ENCODE measurements at places on chromosomes 12 and 14. TPM values are rescaled to one million over a fixed set of nuclear protein-coding genes. Genes with fewer than 3 reads are reported as not detected.

GRCh38 chr12:52217223-52217622, 15.8 kb upstream of the KRT7 start:
- peak; percentile 60 for ATAC-seq

PZP gene
- not detected for total RNA-seq

SPTB gene
- total RNA-seq = 0.08 TPM

- peak; percentile 25 for ATAC-seq
Measured at GRCh38 chr14:94180655-94181271, 6.6 kb downstream of the PPP4R4 start.

OASL gene
- total RNA-seq = 5.9 TPM

BEST3 gene
- not detected for total RNA-seq

- ATAC-seq = no peak
Measured at GRCh38 chr14:71534506-71534905, 397.7 kb upstream of the RGS6 start.

COQ6 gene
- total RNA-seq = 13.1 TPM

INSM2 gene
- not detected for total RNA-seq

CLEC4A gene
- 0.96 TPM for total RNA-seq

DNA sequence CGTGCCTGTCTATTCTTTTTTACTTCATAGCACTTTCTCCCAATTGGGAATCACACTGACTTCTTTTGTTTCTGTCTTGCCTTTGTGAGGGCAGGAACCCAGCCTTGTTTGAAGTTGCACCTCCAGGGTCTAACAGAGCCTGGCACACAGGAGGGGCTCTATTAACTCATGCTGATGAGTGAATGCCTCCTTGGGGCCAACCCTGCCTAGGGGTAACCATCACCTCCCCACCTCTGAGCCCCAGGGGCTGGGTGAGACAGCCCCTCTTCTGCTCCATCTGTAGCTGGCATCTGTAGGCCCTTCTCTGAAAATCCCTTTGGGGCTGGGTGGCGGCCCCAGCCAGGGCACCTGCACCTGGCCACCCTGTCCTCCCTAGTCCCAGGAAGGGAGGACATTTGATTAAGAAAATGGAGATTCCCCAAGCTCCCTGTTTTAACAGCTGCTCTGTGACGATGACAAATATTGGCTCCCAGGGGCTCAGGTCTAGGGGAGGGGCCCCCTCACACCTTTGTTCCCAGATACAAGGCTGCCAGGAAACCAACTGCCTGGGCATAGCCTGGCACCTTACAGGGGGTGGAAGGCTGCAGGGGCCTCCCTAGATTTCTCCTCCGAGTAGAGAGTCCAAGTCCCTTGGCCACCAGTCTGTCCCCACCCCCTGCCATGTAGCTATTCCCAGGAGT, 11.8 kb downstream of the TAMALIN start:
- no peak for ATAC-seq

All from esophagus mucosa (tissue), 1 donor.